Right lobe of liver (tissue), 6 donors: ENCODE measurements at places on chromosomes 3 and 15. TPM values are rescaled to one million over a fixed set of nuclear protein-coding genes. Genes with fewer than 3 reads are reported as not detected.

PAK6 gene
- not detected for total RNA-seq

GRCh38 chr15:99613481-99613880 lies 47.7 kb downstream of the MEF2A start:
- no peaks in the 10 kb centered on the region for H3K27me3 ChIP-seq
- peak overlapping the region; percentile 84 for H3K27ac ChIP-seq
- H3K4me1 ChIP-seq, result peaks cover 52% of the 10 kb centered on the region
- no peak for DNase-seq

DNA sequence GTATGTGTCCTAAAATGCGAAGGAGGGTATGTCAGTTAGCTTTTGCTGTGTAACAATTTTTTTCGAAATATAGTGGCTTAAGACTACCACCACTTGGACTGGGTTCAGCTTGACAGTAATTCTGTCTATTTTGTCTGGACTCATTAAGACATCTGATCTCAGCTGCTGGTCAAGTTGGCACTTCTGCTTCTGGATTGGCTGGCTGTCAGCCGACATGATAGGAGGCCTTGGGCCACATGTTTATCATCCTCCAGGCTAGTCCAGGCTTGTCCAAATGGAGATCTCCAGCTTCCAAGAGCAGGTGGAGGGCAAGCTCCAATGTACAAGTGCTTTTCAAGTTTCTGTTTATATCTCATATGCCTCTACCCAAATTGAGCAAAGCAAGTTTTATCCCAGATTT lies 95.9 kb downstream of the GALK2 start:
- H3K27me3 ChIP-seq, result no peaks in the 10 kb centered on the region
- no peak overlapping the region for H3K27ac ChIP-seq
- H3K4me3 ChIP-seq, result no peak overlapping the region
- DNase-seq, result no peak
- H3K36me3 ChIP-seq, result no peaks in the 10 kb centered on the region

SERPINI1 gene
- 1.3 TPM for total RNA-seq

DNA sequence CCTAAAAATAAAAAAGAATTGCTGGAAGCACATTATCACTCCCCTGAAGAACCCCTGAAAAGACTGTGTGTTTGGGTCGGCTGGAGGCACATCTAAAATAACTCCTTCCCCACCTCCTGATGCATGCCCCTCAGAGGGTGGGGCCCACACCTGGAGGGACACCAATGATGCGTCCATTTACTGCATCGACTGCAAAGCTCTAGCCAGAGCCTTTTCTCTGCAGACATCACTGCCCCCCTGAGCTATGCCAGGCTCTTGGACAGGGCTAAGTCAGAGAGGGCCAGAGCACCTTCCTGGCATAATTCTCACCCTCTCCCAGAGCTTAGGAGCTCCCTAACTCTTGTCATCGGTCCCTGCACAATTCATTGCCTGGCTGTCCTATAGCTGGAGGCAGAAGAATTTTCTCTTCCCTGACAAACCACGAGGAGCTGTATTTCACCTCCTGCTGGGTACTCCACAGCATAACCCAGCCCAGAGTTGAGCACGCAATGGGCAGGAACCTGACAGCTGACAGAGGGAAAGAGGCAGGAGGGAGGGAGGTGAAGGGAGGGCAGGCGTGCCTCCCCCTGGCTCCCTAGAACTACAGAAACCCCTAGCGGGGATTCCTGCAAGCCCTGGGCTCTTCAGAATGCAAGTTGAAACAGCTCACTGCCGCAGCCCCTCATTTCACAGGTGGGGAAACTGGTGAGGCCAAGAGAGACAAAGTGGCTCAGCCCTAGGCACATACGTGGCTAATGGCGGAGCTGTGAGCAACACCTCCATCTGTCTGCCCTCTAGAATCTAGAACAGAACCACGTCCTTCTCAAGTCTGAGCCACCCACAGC lies 46.6 kb downstream of the XXYLT1 start:
- H3K36me3 ChIP-seq, result no peaks in the 10 kb centered on the region
- H3K4me1 ChIP-seq, result no peaks in the 10 kb centered on the region
- no peaks in the 10 kb centered on the region for H3K27me3 ChIP-seq
- no peak overlapping the region for H3K4me3 ChIP-seq
- no peak overlapping the region for H3K27ac ChIP-seq

- peaks cover 1% of the 10 kb centered on the region for H3K4me1 ChIP-seq
- no peaks in the 10 kb centered on the region for H3K27me3 ChIP-seq
- DNase-seq, result no peak
- H3K27ac ChIP-seq, result no peak overlapping the region
- H3K36me3 ChIP-seq, result no peaks in the 10 kb centered on the region
- H3K4me3 ChIP-seq, result no peak overlapping the region
Measured at GRCh38 chr15:98855815-98856531, 151.6 kb downstream of the PGPEP1L start.

GOLGA6L7 gene
- not detected for total RNA-seq

DNA sequence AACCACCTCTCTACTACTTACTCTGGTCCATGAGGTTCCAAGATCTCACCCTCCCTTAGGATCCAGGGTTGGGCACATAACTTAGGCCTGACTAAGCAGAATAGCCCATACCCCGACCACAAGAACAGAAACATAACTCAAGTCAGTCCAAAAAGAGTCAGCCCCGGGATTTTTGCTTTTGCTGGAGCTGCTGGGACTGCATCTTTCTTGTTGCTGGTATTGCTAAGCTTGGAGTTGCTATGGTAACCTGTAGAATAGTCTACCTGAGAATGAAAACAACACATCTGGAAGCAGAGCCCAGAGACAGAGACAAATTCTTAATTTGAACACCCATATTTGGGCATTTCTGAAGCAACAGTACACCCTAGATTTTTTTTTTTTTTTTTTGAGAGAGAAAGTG lies 6.5 kb downstream of the RUBCN start:
- DNase-seq, result no peak
- H3K4me3 ChIP-seq, result no peak overlapping the region
- no peak overlapping the region for H3K27ac ChIP-seq
- no peaks in the 10 kb centered on the region for H3K36me3 ChIP-seq
